ENCODE measurements at places on chromosomes 16 and 17.

GRCh38 chr16:14489460-14489859, 140.6 kb downstream of the PARN start:
- DNase-seq, result peak; percentile 23

GRCh38 chr16:90053902-90054500, 23.1 kb downstream of the PRDM7 start:
- no peak for DNase-seq

- no peak for DNase-seq
These were observed 4.7 kb upstream of the TPPP3 start for GRCh38 chr16:67397812-67398545.

- DNase-seq, result no peak
These were observed 21.2 kb downstream of the PDILT start for GRCh38 chr16:20383106-20384029.

DNA sequence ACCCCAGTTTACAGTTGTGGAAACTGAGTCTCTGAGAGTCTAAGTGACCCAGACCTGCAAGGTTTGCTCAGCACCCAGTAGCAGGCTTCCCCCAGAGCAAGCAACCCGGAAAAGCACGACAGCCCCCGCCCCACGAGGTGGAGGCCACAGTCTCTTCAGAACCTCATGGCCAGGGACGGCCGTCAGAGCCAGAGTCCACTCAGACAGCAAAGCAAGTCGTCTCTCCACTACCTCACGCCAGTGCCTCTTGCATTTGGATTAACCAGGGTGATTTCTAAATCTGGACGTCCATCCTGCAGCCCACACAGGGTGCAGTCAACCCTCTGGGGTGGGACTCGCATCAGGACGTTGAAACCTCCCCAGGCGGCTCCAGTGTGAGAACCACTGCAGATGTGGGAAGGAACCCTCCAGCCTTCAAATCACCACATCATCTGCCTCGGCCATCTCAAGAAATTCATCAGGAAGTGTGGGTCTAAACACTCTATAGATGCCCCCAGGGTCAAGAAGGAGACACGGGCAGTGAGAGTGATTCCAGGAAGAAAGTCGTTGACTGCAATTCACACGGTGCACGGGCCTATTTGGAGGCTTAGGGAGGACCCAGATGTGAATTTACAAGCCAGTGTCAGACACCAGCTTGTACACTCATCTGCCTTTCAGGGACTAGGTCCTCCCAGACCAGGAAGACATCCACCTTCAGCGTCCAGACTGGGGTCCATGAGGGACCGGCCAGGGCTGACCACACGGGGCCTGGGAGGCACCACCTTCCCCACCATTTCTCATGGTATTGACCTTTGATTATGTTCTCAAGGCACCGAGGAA, 20.2 kb upstream of the RBFOX3 start:
- DNase-seq, result no peak

DNA sequence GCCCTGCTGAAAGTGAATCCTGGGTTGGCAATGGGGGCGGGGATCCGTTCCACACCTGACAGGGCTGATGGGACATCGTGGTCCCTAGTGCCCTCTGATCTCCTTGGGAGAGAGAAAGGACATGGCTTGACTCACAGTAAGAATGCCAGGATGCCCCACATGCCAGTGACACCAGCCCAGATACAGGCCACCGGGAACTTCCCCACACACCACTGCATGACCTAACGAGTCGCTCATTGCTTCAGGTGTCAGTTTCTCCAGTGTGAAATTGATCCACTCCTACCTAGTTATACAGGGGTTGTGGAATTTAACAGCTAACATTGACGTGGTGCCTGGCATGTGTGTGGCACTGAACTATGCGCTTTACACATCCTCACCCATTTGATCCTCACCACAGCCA, 7.5 kb downstream of the CD300LG start:
- no peak for DNase-seq

DNA sequence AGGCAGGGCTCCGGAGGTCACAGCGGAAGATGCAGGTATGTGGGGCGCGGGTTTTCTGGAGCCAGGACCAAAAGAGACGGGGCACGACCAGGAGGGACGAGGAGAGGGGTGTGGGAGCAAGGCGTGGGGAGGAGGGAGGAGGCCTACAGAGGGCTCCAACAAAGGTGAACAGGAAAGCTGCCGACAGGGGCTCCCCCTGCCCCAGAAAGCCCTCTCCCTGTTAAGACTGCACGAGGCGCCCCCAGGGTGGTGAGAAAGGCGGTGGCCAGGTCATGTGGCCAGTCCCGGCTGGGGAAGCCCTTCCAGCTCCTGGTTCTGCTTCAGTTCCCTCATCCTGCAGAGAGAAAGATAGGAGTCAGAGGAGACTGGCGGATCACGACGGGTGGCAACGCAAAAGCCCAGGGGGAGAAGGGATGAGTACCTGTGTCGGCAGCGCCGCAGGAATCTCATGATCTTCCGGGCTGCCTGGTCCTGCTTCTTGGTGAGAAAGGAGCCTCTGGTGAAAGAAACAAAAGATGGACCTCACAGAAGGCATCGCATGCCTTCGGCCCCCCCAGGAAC, 949 bp upstream of the SPAG7 start:
- DNase-seq, result no peak

- peak; percentile 37 for DNase-seq
These were observed 5.7 kb downstream of the OR4D2 start for GRCh38 chr17:58172369-58173071.

- DNase-seq, result no peak
These were observed 368.4 kb downstream of the SOX9 start for GRCh38 chr17:72489272-72489641.

DNA sequence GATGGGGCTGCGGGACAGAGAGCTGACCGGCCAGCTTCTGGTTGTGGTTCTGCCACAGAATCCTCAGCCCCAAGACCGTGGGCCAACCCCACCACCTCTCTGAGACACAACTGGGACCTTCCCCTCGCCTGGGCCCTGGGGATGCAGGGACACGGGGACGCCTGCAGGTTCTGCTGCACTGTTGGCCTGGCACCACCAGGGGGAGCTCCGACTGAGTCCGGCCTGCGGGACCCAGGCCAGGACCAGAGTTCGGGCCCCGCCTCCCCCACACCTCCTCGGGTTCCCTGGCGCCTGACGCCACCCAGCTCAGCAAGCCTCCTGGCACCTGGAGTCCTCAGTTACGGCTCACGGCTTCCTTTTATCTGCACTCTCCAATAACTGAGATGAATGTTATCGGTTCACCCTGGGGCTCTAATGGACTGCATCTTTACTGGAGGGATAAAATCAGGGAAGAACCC, 27.3 kb downstream of the TBC1D16 start:
- peak; percentile 43 for DNase-seq

DNA sequence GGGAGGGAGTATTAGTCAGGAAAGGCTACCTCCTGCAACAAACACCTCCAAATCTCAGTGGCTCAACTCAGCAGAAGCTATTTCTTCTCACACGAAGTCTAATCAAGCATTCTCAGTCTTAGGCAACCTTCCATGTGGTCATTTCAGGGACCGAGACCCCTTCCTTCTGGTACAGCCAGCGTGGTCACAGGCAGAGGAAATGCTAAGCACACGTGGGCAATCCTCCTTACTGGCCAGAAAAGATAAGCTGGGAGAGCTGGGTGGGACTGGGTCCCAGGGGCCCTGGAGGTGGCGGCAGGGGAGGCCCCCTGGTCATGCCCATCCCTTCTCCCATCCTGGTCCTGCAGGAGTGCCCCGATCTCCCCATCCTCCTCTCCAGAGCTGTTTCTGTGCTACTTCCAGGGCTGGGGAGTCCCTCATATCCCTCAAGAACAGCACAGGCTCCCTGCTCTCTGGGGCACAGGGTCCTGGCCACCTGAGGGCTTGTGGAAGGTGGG, 5.7 kb upstream of the CX3CL1 start:
- no peak for DNase-seq

DNA sequence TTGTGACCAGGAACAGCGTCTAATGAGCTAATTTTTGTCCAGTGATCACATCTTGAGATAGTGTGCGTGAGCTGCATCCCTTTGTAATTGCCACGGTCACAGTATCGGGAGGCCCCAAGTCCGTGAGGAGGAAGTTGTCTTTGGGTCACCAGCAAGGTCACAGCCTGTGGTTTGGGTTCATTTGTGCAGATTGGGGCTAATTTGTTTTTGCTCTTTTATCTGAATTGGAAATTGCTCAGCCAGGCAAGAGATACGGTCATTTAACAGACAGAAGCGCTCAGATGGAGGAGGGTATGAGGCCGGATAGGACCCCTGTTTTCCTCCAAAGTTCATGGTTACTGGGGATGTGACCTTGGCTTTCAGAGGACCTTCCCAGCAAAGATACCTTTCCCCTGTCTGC, 174.1 kb downstream of the SNX29 start:
- DNase-seq, result no peak

GRCh38 chr16:77584205-77584859, 138.0 kb upstream of the NUDT7 start:
- no peak for DNase-seq

DNA sequence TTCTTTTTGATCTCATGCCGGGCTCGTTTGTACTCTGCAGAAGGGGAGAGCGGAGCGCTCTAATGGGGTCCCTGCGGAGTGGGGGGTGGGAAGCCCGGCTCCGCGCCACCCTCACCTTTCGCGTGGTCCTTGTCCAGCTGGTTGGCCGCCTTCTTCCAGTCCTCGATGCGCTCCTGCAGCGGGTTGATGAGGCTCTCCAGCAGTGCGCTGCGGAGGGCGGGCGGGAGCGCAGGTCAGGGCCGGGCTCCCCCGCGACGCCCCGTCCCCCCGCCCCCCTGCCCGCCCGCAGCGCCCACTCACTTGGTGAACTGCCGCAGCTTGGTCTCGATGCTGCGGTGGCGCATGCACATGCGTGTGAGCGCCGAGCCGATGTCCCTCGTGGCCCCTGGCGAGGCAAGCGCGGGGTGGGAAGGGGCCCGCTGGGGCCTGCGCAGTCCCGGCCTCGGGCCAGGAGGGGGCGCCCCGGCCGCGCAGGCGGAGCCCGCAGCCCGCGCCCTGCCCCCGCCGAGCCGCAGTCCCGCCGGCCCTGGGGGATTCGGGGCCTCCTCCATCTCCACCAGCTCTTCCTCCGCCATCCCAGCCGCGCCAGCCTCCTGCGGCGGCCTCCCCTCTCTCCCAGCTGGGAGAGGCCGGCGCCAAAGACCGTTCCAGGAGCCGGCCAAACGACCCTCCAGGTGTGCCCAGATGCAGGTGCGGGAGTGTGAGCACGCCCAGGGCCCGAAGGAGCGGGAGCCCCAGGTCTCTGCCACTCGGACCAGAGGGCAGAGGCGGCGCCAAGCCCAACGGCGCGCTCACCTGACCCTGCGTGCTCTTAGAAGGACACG, 6.0 kb downstream of the MTSS2 start:
- no peak for DNase-seq

GRCh38 chr17:9175700-9176467, 154.6 kb downstream of the NTN1 start:
- no peak for DNase-seq

All from DMS 273 treated with DMSO at 0.1 percent for 48 hours (cell line).